ENCODE measurements at places on chromosomes 12 and 14. TPM values are rescaled to one million over a fixed set of nuclear protein-coding genes. Genes with fewer than 3 reads are reported as not detected.

Gene GLT8D2
- total RNA-seq: 3.8 TPM

Gene LRP1-AS
- total RNA-seq: not detected

Gene RNASE7
- total RNA-seq: not detected

Gene PARP2
- total RNA-seq: 12.3 TPM

Gene SYNDIG1L
- total RNA-seq: not detected

Gene RFX4
- not detected for total RNA-seq

DNA sequence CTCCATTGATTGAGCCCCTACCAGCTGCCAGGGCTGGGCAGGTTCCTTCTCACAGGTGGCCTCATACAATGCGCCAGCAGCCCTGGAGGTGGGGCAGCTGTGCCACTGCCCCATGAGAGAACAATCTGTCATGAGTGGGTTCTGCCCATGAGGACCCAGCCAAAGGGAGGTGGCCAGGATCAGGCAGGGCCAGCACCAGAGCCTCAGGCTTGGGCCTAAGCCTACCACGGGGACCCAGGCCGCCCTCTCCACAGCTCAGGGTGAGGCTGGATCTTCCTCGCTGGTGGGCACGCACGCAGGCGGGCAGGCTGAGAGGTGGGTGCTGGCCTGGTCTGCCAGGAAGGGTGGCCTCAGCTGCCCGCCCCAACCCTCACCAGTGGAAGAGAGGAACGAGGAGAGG lies 110.7 kb downstream of the KIF26A start:
- no peak for DNase-seq

- no peak for DNase-seq
Observed at GRCh38 chr14:106843951-106844483, 1317.6 kb downstream of the TMEM121 start.

- no peak for DNase-seq
Observed at GRCh38 chr12:70106347-70106746, 136.9 kb upstream of the CNOT2 start.

DNA sequence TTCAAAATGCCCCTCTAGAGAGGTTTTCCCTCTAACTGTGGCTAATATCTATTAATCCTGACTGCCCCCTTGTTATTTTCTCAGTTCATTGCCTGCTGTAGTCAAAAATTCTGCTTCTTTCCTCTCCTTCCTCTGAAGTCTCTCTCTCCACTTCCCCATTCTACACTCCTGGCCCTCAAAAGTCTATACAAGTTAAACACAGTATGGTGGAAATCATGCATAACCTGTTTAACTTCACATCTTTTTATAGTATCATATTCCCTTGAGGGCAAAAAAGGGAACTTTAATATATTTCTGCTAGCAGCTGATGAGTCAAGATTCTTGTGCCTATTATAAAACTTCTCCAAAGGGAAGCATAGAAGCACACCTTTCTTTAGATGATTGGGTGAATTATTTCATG lies 16.7 kb downstream of the GRIP1 start:
- DNase-seq: no peak

DNA sequence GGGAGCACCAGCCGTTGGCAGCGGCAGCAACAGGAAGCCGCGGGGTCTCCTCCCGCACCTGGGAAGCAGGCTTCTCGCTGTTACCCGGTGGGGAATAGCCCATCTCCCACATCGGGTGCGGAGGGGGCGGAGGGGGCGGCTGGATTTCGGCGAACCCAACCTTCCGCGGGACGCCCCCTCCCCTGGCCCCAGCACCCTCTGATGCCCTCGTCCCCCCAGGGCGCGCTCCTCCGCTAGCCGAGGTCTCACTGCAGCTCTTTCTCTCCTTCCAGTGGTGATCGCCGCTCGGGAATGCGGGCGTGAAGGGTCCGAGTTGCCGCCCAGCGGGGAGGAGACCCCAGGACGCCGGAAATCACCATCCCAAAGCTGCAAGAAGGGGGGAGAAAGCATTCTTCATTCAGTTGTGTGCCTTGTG lies 303 bp downstream of the SAMD4A start:
- no peak for DNase-seq

DNA sequence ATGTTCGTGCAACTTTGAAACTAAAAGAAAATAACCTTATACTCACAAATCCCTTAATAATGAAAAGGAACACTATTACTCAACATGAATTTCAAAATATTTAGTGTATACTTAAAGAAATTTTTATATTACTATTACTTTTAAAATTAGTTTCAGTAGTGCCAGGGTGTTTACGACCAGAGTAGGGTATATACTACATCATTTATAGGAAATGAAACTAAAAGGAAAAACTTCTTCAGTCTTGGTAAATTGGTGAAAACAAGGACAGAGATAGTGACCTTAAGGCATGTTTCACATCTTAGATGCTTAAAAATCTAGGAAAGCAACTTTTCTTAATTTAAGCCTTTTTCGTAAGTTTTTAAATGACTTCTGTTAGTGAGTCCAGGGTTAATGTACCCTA lies 4.5 kb downstream of the USP15 start:
- no peak for DNase-seq

DNA sequence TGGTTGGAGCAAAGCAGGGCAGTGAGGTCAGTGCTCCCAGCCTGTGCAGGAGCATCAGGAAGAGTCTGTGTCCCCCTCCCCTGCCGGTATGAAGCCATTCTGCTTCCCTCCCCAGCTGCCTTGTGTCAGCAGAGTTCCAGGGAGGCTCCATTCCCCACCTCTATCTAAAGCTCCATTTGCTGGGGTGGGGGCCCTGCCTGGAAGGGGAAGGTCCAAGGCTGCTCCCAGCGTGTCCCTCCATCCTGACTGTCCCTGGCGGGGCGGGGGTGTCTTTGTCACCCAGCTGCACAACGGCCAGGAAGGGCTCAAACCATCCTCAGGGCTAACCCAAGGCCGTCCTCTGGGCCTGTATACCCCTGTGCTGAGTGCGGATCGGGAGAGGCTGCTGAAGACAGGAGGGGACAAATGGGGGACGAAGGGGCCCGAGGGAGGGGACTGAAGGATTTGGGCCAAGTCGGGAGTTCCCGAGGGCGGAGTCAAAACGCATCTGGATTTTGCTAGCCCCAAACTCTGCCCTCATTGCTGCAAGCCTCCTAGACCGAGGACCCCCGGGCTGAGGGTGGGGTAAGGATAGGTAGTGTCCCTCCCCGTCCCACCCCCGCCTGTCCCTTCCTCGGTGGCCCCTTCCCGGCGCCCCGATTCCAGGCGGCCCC lies 748 bp upstream of the ACVRL1 start:
- no peak for DNase-seq

DNA sequence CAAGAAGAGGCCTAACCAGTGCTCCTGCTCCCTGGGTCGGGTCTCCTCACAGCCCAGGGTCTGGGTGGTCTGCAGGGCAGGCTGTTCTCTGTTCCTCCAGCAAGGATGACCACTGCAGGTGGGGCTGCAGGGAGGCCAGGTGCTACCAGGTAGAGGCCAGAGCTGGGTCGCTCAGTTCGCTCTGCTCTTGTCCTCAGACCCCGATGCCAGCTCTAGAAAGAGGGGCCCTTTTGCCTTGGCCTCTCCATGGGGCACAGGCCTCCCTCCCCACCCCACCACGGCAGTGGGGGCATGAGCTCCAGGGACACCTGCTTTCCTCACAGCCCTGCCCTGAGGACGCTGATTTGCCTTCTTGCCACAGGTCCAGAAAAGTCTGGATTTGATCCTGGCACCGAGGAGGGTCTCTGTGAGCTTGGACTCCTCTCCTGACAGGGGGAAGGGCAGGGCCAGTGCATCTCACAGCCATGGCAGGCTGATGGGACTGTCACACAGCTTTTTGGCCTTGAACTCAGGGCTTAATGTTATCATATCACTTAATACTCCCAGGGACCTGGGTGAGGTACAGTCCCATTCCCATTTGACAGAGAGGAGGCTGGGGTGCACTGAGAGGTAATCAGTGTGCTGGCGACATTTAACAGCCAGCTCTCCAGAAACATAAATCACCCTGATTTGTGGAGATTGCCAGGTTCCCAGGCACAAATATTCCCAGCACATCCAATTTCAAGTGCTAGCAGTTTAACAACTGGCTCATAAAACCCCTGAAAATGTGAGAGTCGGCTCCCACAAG lies 273.0 kb upstream of the SFSWAP start:
- DNase-seq: no peak

DNA sequence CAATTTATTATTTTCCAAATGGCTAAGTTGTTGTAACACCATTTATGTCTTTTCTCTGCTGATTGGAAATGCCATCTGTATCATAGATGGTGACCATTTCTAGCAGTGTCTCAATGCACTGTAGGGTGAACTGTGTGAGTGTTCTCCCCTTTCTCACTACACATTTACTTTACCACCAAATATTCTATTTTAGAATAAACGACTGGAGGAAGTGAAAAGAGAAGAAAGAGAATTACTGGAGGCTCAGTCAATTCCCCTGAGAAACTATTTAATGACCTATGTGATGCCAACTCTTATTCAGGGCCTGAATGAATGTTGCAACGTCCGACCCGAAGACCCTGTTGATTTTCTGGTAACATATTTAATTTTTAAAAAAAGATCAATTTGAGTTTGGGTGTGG lies 15.5 kb upstream of the PAPOLA start:
- no peak for DNase-seq

GRCh38 chr12:66242311-66242710 lies 53.3 kb downstream of the IRAK3 start:
- no peak for DNase-seq

DNA sequence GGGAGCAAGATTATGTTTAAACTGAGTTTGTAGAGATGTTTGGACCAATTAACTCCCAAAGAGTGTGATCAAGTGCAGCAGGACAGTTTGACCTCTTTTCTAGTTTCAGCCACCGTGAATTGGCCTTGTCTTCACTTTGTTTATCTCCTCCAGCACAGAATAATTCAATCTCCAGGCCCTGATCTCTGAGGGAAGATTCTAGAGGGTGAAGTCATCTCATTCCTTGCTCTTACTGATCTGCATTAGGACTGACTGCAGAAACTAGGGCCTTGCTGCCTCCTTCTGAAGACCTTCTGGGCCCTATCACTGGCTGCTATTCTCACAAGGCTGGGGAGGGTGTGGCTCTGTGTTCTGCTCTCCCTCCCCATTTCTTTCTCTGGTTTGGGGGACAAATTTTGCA lies 29.4 kb downstream of the C12orf75 start:
- DNase-seq: no peak

- no peak for DNase-seq
Observed at GRCh38 chr14:36270191-36270590, 50.2 kb downstream of the MBIP start.

DNA sequence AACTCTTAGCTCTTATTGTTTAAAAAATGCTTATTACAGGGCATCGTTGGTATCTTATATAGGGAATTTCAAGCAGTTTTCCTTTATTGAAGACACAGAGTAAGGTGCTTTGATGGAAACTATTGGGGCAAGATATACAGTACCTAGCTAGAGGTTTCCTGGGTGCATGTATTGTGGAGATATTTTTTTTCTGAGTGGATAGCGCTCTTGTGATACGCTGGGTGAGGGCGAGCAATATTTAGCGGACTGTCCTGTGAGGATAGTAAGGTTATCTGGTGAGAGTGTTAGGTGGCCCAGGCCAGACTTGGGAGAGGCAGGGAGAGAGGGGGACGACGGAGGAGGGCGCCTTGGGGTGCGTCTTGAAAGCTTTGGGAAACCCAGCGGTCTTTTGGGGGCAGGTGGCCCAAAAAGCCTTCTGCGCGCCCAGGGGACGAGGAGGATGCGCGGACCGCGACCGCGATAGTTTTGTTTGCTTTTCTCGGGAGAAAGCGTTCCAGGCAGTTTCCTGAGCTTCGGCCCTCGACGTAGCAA lies 596 bp upstream of the BICD1 start:
- DNase-seq: no peak

- DNase-seq: no peak
Observed at GRCh38 chr12:64299628-64300027, 77.5 kb upstream of the KICS2 start.

- DNase-seq: no peak
Observed at GRCh38 chr12:11862798-11863197, 207.9 kb upstream of the BCL2L14 start.

DNA sequence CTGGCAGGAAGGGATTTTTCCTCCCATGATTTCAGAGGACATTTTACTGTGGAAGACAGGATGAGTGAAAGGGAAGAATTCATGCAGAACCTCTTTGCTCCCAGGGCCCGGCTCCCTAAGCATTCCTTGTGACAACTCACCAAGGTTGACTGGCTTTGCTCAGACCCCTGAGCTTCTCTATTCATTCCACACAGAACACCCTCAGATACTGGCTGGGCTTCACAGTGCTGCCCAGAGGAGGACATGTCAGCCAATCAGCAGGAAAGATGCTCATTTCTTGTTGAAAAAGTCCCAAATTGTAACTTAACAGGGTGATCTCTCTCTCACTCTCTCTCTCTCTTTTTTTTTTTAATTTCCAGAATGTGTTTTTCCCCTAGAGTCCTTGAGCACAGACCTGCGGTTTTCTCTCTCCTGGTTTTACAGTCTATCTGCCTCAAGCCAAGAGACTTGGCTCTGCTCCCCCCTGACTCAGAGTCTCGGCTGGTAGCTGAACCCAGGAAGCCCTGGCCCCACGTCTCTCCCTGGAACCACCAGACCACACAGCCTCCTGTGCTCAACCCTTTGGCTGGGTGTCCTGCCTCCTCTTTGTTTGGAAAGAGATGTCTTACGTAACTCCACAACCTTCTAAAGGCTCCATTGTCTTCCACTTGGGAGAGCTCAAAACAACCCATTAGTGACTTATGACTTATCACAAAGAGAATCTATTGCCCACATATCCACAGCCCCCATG lies 43.9 kb downstream of the SSPN start:
- no peak for DNase-seq

DNA sequence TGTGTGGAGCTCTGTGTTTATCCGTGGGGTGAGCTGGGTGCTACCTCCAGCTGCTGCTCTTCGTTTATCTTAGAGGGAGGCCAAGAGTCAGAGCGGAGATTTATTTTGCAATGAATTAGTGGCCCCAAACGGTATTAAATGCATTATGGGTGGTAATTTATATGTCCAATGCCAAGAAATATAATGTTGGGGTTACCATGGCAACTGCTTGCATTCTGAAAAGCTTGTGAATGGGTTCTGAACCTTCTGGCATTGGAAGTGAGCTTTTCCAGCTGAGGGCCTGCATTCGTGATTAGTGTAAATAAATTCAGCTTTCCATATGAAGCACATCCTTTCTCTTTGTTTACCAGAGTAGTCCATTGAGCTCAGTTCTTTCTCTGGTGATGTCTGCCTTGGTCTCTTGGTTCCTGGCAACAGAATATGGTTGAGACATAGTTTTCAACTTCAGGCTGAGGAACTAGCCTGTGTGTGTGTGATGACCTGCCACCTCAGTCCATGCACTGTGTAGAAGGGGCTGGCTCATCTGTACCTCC lies 51.8 kb downstream of the TRAF3 start:
- DNase-seq: no peak

DNA sequence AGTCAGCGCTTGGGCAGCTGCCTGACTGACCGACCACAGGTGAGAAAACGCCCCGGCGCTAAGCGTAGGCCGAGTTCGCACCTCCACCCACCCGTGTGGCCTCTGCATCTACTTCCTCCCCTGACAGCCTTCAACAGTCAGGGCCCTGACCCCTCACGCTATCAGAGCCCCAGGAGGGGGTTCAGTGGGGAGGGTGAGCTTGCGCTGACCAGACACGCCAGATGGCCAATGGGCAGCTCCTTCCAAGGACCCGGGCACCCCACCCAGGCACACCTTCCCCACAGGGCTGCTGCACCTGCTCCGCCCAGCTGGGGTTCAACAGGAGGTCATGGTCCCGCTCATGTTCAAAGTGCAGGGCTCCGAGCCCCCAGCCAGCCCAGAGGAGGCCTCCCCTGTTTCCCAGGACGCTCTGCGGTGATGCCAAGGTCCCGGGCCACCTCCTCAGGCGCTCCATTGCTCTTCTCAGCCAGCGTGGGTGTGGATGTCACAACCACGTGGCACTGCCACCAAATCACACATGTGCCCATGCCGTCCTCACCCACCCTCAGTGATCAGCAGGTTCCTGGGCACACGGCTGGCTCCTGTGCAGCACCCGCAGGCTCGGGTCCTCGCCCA lies 48.7 kb upstream of the BCL11B start:
- DNase-seq: no peak

- DNase-seq: no peak
Observed at GRCh38 chr12:100868487-100868886, 73.9 kb downstream of the ANO4 start.

Data from glomerular endothelial cell (primary cell).